Stimulated activated CD4-positive, alpha-beta T cell treated with anti-CD3 and anti-CD28 coated beads, Interleukin-15, amount 100 ng/mL, for 1 hour (primary cell): ENCODE measurements at places on chromosomes 7 and 10.
A peak's percentile ranks its signal among the peaks of the same experiment; 100 is the strongest.

DNA sequence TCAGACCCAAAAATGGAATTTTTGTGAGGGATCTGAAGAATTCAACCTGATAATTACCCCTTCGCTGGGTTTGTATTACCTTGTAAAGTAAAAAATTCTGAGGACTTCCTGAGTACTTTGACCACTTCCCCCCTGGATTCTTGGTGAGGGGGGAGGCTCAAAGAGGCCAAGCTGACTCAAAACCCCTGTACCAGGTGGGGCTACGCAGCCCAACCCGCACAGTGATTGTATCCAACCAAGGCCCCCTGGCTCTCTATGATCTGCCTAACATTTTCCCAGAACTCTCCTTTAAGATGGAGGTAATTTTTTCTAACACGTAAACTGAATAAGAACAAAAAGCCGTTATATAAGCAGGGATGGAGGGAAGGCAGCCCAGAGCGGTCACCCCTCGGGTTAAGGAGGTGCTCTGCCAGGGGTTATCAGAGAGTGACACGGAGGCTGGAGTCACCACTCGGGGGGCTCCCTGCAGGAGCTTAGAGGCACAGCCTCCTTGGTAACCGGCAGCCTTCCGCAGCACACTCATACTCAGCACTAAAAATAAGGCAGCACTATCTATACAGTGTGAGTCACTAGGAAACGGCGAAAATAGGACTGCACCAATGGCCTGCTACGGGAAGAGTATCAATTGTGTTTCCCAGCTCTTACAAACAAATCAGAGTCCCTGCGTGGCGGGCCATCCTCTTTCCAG is 255.4 kb downstream of the ELMO1 start:
- DNase-seq = no peak

GRCh38 chr7:7821517-7821916 is 103.1 kb upstream of the RPA3 start:
- DNase-seq = no peak

- DNase-seq = peak; percentile 80
Measured at GRCh38 chr10:38010119-38010903, at the start of gene ZNF33A. TSS of gene ZNF33A (plus strand) at chr10:38010675. CDS start at chr10:38012342, 1,667 bp downstream.

GRCh38 chr7:55344840-55345239 is 20.3 kb upstream of the LANCL2 start:
- no peak for DNase-seq

DNA sequence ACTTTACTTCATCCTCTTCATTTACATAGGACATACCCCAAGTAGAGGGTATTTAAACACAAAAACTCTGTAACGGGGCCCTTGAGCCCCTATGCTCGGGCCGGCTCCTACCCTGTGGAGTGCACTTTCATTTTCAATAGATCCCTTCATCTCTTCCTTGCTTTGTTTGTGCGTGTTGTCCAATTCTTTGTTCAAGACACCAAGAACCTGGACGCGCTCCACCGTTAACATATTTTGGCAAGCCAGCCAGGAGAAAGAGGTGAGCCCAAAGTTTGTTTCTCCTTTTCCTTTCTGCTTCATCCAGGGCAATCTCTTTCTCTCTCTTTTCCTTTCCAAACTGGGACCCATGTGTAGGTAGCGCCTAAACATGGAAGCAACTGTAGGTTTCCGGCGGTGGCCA is 26.0 kb upstream of the BNIP3 start:
- no peak for DNase-seq

DNA sequence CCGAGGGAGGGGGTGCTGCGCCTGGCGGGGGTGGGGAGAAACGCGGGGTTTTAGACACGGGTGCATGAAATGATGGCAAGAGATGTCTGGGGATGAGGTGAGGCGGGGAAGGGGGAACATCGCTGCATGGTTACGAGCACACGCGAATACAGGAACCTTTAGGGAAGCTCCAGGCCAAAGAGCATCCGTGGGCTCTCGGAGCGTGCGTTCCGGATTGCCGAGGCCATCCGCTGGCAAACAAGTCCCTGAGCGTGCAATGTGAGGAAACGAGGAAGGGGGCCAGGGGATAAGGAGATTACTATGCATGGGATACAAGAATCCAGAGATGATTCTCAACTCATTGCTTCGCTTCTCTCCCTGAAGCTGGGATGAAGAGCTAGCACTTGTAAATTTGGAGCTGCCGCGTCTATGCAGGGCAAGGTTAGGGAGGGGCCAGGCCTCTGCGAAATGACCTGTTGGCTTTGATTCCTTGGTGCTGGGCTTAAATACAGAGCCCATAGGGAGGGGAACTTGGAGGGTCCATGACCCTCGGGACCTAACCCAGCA is 520 bp upstream of the WNT2 start:
- DNase-seq = no peak

- no peak for DNase-seq
Measured at GRCh38 chr10:5659702-5660528, 6.5 kb downstream of the ASB13 start.

DNA sequence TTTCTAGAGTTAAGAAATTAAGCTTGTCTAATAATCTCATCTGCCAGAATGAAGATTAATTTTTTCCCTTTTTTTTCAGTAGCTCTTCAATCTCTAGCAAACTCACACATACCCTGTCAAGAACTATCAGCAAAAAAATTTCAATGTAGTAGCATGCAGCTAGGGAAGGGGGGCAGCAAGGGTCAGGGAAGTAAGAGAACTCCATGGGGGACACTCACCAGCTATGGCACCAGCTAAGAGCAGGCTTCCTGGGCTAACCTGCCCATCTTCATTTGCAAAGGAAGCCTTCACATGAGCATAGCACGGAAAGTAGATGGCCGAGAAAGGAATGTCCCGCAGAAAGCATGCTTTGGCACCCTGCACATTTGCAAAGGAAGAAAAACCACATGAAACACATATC is 190.4 kb downstream of the SLC25A13 start:
- no peak for DNase-seq

DNA sequence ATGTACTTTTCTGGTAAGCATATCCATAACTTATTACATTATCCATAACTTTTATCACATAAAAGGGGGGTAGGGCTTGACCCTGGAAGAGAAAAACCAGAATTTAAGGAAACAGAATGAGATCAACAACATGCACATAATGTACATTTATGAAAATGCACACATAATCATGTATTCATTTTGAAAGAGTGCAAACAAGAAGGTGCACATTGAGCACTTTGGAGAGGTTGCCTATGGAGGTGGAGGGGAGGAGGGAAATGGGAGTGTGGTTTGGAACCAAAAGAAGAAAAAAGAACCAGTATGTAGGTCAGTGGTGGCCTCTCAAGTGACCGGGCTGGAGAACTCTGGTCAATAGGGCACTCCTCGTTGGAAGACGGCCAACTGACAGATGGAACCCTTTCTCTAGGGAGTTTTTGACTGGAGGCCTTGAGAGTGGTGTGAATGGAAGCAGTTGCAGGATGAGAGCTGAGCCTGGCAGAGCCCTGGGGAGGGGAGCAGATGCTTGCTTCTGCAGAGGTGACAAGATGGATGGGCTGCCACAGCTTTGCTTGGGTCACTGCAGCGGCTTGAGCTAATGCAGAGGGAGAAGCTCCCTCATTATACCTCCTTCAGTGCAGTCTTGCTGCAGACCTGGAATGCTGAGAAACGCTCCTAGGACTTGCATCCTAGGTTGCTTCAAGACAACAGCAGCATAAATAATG is 192.7 kb downstream of the SEC23IP start:
- no peak for DNase-seq

DNA sequence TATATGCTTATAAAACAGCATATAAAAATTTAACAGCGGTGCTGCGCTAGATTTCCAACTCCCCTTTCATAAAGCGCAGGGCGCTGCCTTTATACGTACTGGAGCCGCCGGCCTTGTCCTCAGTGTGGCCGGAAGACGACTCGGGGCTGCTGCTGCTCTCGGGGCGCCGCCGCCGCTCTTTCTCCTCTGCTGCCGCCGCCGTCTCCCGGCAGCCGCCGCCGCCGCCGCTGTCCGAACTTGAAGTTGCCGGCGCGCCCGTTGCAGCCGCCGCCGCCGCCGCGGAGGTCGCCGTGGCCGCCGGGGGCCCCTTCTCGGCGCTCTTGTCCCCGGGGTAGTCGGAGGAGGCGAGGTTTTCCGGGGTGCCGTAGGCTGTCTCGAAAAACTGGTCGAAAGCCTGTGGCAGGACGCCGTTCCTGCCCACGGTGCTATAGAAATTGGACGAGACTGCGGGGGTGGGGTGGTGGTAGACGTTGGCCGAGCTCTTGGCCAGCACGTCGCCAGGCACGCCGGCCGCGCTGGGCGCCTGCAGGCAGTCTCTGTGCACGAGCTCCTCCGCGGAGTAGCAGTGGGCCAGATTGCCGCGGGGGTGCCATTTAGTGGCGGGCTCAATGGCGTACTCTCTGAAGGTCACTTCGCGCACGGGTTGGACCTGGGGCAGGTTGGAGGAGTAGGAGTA is 557 bp downstream of the HOXA11 start:
- no peak for DNase-seq

GRCh38 chr10:36265741-36266140 is 623.6 kb upstream of the FZD8 start:
- no peak for DNase-seq

- DNase-seq = no peak
Measured at GRCh38 chr7:98985406-98985805, 107.1 kb downstream of the TRRAP start.

- no peak for DNase-seq
Measured at GRCh38 chr10:1809139-1809741, 71.9 kb upstream of the ADARB2 start.

DNA sequence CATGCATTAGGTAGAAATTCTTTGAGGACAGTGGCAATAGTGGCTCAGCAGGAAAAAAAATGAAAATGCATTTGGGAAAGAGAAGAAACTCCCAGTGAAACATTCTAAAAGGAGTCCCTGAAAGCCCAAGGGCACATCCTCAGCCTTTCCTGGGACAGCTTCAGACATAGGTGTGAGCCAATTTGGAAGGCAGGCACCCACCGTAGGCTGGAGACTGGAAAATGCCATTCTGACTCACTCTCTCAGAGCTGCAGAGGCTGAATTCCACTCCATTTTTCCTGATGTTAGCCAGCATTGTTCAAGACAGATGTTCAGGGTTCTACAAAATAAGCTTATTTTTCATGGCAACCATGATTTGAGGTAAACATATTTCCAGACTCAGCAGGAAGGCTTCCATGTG is 379.0 kb upstream of the FZD8 start:
- no peak for DNase-seq

GRCh38 chr7:10662982-10663884 is 310.4 kb upstream of the PHF14 start:
- no peak for DNase-seq

- no peak for DNase-seq
Measured at GRCh38 chr10:132145002-132145401, 41.7 kb upstream of the DPYSL4 start.

DNA sequence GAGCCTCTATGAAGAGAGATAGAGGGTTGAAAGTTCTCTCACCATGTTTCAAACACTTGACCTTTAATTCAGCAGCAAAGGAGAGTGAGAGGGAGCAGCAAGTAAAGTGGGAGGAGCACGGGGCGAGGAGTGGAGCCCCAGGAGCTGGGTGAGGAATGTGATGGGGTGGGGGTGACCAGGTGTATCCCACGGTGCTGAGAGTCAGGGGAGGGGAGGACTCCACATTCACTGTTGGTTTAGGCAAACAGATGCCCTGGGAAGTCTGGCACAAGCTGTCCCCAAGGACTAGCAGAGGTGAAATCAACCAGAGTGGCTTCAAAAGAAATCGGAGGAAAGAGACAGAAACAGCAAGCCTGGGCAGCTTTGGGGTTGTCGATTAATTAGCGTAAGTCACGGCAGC is 101.8 kb upstream of the PITRM1 start:
- no peak for DNase-seq

DNA sequence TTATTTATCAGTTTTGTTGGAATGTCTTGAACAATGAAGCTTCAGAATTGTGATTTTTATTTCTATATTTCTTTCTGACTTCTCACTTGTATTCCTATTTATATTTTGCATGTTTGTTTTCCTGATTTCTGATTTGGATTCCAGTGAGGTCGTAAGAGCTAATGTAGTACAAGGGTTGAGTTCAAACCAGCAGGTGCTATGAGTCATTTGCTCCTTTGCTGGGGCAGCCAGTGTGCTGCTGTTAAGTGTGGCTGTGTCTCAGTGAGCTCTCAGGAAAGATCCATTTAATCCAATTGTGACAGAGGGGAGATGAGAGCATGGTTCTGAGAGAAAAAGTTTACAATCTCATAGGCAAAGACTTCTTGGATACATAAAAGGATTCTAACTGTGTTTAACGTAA is 48.6 kb downstream of the MCU start:
- no peak for DNase-seq

- no peak for DNase-seq
Measured at GRCh38 chr10:98168147-98168546, 33.7 kb downstream of the R3HCC1L start.

DNA sequence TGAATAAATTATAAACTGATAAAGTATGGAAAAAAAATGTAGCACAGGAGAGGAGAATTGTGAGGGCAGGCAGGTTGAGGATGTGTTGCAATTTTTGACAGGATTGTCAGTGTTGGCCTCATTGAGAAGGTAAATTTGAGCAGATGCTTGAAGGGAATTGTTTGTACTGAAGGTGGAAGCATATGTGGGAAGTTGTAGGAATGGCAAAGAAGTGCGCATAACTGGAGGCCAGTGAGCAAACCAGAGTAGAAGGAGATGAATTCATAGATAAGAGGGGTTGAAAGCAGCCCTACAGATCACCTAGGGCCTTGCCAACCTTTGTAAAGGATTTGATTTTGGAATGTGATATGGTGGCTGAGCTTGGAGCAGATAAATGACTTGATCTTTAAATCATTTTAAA is 6.4 kb downstream of the DNAJB9 start:
- DNase-seq = no peak

- DNase-seq = no peak
Measured at GRCh38 chr10:110215286-110216170, 8.1 kb downstream of the MXI1 start.

DNA sequence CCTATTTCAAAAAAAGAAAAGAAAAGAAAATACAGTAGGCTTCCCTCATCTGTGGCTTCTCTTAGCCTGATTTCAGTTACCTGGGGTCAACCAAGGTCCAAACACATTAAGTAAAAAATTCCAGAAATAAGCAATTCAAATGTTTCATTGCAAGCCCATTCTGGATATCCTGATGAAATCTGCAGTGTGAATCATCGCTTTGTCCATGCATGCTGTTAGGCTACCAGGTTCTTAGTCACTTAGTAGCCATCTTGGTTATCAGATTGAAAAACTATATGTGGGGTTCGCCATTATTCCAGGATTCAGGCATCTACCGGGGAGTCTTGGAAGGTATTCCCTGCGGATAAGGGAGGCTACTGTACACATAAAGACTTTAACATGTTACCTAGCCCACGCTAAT is 991 bp upstream of the FAM204A start:
- no peak for DNase-seq

GRCh38 chr10:19826712-19827111 is 10.5 kb downstream of the PLXDC2 start:
- DNase-seq = no peak

DNA sequence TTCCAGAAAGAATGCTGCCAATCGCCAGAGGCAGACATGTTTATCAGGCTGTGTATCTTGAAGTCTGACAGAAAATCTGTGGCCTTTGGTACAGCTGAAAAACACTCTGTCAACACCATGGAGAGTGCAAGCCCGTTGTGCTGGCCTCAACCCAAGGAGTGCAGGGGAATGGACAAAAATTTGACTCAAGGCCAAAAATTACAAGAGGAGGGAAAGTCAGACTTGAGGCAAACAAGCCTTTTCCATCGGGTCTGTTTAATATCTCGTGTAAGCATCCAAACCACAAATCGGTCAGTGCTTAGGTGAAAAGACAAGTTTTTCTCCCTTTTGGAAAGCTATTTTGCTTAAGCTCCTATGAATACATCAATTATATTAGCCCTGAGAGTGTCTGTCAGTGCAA is 305.3 kb upstream of the NFE2L3 start:
- DNase-seq = no peak
